GM23248 (cell line): ENCODE measurements at places on chromosomes 11 and 22.

DNA sequence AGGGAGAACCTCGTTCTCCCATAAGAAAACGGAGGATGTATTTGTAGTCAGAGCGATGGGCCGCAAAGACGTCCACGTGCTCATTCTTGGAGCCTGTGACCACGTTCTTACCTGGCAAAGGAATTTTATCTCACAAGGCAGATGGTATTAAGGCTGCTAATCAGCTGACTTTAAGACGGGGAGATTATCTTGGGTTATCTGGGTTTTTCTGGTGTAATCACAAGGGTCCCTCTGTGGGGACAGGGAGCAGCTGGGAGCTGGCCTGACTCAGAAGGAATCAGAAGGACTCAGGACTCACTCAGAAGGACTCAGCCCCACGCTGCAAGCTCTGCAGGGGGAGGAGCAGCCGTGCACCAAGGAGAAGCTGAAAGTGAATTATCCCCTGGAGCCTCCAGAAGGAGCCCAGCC lies 7.5 kb upstream of the SIGIRR start:
- H3K27ac ChIP-seq: no peak overlapping the region
- no peak for DNase-seq
- H3K4me3 ChIP-seq: no peak overlapping the region
- no peaks in the 10 kb centered on the region for H3K36me3 ChIP-seq
- peaks cover 14% of the 10 kb centered on the region for H3K27me3 ChIP-seq
- H3K4me1 ChIP-seq: no peaks in the 10 kb centered on the region

GRCh38 chr22:20062766-20063083 lies 17.3 kb upstream of the DGCR8 start:
- no peak overlapping the region for H3K4me3 ChIP-seq
- H3K4me1 ChIP-seq: no peaks in the 10 kb centered on the region
- H3K27me3 ChIP-seq: no peaks in the 10 kb centered on the region
- DNase-seq: peak; percentile 41

- H3K27me3 ChIP-seq: no peaks in the 10 kb centered on the region
- DNase-seq: peak; percentile 36
- H3K36me3 ChIP-seq: peaks cover 9% of the 10 kb centered on the region; the same call in 1 of the 2 replicates
- peak overlapping the region; percentile 75; the same call in 1 of the 2 replicates for H3K27ac ChIP-seq
Measured at GRCh38 chr22:29765905-29766631, 739 bp downstream of the ZMAT5 start.

DNA sequence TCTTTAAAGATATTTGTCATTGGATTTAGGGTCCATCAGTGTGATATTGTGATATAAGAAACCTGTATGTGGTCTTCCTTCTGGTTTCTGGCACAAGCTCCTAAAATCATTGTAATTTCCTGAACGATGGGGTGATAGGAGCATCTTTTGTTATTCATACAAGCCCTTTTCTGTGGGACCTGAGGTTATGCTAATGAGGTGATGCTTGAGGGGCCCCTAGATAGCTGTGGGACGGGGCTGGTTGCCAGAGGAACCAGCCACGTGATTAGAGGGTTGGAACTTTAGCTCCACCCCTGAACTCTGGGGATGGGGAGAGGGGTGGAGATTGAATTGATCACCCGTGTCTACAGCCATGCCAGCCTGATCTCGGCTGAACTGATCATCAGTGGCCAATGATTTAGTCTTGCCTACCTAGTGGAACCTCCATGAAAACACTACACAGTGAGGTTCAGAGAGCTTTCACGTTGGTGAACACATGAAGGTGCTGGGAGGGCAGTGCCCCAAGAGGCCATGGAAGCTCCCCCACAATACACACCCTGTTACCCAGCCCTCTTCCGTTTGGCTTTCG lies 62.8 kb downstream of the BCR start:
- no peaks in the 10 kb centered on the region for H3K27me3 ChIP-seq
- no peak for DNase-seq
- H3K4me1 ChIP-seq: peaks cover 19% of the 10 kb centered on the region
- no peaks in the 10 kb centered on the region for H3K36me3 ChIP-seq
- no peak overlapping the region for H3K4me3 ChIP-seq
- H3K27ac ChIP-seq: no peak overlapping the region

DNA sequence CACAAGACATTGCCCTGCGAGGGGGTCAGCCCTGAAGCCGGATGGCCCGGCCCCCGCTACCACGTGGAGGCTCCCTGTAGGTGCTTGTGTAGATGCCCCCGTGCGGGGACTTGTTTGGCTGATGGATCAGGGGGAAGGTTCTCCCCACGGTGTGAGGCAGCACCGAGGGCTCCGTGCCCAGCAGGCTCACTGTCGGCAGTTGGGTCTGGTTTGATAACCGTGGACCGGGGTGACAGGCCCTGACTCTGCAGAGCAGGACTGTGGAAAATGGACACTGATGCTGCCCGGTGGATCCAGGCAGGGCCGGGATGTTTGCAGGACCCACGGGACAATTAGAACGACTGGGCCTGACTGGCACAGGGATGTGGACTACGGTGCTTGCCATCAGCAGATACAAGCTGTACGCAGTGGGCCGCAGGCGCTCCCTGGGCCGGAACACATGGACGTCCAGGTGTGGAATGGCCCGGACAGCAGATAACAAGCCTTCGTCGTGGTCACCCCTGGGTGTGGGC lies 19.0 kb downstream of the KCNQ1 start:
- H3K27ac ChIP-seq: no peak overlapping the region
- H3K4me3 ChIP-seq: no peak overlapping the region
- H3K36me3 ChIP-seq: no peaks in the 10 kb centered on the region

GRCh38 chr11:105642870-105643269 lies 33.0 kb downstream of the GRIA4 start:
- no peak for DNase-seq
- H3K36me3 ChIP-seq: no peaks in the 10 kb centered on the region
- no peak overlapping the region for H3K27ac ChIP-seq
- no peaks in the 10 kb centered on the region for H3K27me3 ChIP-seq

- no peak overlapping the region for H3K4me3 ChIP-seq
- no peak overlapping the region for H3K27ac ChIP-seq
Measured at GRCh38 chr11:72788241-72788640, 5.6 kb downstream of the STARD10 start.

DNA sequence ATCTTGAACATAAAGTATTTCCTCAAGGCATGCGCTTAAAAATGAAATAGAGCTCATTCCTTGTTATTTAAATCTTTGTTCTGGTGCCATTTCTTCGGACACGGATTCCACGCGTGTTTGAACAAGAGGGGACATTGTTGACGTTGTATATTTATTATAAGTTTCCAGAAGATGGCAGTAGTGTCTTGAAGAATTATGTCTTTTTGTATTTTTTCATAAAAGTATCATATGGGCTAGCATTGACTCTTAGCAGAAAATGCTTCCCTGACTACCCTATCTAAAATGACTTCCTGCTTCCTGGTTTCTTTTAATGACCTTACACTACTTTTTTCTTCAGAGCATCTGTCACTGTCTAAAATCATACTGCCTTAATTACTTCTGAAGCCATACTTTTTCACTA lies 20.4 kb downstream of the BIRC2 start:
- H3K36me3 ChIP-seq: peaks cover 46% of the 10 kb centered on the region
- no peaks in the 10 kb centered on the region for H3K4me1 ChIP-seq
- H3K4me3 ChIP-seq: no peak overlapping the region
- H3K27me3 ChIP-seq: no peaks in the 10 kb centered on the region
- H3K27ac ChIP-seq: no peak overlapping the region

DNA sequence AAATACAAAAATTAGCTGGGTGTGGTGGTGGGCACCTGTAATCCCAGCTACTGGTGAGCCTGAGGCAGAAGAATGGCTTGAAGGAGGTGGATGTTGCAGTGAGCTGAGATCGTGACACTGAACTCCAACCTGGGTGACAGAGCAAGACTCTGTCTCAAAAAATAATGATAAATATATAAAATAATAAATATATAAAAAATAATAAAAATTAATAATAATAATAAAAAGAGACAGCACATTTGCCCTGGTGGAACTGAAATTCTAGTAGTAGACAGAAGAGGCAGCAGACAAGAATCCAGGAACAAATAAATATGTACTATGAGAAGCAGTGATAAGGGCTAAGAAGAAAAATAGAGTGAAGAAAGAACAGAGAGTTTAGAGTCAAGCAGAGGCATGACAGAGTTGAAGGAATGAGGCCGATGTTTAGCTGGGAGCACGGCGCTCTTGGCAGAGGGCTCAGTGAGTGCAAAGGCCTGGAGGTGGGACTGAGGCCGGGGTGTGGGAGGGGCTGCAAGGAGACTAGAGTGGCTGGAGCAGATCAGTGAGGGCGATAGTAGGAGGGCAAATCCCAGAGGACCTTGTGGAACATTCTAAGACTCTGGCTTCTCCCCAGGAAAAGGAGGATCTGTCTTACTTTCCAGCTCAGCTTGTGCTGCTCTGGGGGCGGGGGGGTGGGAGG lies 410.3 kb downstream of the MN1 start:
- H3K27me3 ChIP-seq: peaks cover 5% of the 10 kb centered on the region
- no peak overlapping the region for H3K4me3 ChIP-seq
- no peak overlapping the region for H3K27ac ChIP-seq
- DNase-seq: peak; percentile 12
- H3K36me3 ChIP-seq: no peaks in the 10 kb centered on the region

DNA sequence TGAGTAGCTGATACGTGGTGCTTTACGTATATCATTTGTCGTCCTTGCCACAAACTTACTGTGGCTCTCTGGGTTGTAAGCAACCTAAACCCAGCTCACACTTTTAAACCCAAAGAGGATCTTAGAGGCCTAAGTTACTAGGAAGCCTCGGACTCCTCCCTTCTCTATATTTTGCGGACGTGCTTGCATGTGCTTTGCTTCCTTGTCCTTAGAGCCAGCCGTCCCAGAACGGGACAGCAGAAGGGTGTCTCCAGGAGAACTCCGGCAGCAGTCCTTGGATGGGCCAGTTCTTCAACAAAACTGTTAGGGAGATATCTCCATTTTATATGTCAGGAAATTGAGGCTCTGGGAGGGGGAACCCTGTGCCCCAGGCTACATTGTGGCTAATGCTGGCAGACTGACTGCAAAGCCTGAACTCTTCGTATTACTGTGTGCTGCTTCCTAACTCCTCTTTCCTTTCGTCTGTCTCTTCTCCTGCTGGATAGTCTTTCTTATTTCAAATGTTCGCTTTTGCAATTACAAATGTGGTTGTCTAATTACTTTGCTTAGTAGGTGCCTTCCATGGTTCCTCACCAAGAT lies 33.8 kb downstream of the TNRC6B start:
- H3K27ac ChIP-seq: no peak overlapping the region
- H3K4me3 ChIP-seq: no peak overlapping the region
- DNase-seq: no peak
- H3K27me3 ChIP-seq: no peaks in the 10 kb centered on the region

GRCh38 chr11:48032721-48033120 lies 52.4 kb downstream of the PTPRJ start:
- no peak for DNase-seq
- no peak overlapping the region for H3K4me3 ChIP-seq
- H3K27ac ChIP-seq: no peak overlapping the region
- no peaks in the 10 kb centered on the region for H3K27me3 ChIP-seq
- peaks cover 18% of the 10 kb centered on the region for H3K4me1 ChIP-seq
- no peaks in the 10 kb centered on the region for H3K36me3 ChIP-seq

DNA sequence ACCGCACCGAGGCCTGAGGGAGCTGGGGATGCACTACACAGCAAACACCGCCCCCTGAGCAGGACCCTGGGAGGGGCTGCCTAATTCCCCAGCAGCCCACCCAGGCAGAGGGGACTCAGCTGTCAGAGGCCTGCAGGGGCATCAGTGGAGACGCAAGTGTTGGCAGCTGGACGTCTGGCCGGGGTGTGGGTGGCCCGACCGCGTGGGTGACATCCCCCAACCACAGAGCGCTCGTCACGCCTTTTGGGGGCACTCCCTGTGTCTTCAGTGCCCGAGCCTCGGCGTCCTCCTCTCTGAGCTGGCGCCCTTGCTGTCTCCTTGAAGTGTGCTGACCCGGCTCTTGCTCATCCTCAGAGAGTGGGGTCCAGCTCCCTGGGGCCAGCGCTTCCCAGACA lies 150.2 kb downstream of the BRD1 start:
- no peak overlapping the region for H3K4me3 ChIP-seq
- H3K27me3 ChIP-seq: no peaks in the 10 kb centered on the region; the same call in 1 of the 2 replicates
- no peak for DNase-seq
- H3K27ac ChIP-seq: no peak overlapping the region
- no peaks in the 10 kb centered on the region for H3K36me3 ChIP-seq
- H3K4me1 ChIP-seq: no peaks in the 10 kb centered on the region

DNA sequence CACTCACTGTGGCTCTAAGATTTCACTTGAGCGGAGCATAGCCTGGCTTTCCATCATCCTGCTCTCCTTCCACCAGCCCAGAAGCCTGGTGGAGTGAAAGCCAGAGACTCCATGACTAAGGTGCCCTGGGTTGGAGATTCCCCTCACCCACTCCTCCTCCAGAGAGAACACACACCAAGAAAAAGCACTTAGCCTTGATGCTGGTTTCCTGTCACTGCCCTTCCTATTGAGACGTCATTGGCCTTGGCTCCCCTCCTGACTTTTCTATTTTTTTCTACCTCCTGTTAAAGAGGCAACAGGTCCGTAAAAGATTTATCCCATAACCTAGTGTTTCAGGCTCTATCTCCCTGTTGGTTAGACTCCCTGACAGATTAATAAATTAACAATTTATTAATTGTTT lies 38.5 kb upstream of the APLNR start:
- no peak overlapping the region for H3K27ac ChIP-seq
- H3K4me3 ChIP-seq: no peak overlapping the region
- H3K4me1 ChIP-seq: peaks cover 53% of the 10 kb centered on the region
- no peaks in the 10 kb centered on the region for H3K36me3 ChIP-seq
- H3K27me3 ChIP-seq: no peaks in the 10 kb centered on the region

- no peak overlapping the region for H3K27ac ChIP-seq
- no peaks in the 10 kb centered on the region; the same call in 1 of the 2 replicates for H3K27me3 ChIP-seq
- no peaks in the 10 kb centered on the region for H3K36me3 ChIP-seq
- no peak overlapping the region for H3K4me3 ChIP-seq
- no peaks in the 10 kb centered on the region for H3K4me1 ChIP-seq
- DNase-seq: no peak
Measured at GRCh38 chr11:7275133-7275532, 23.4 kb downstream of the SYT9 start.

GRCh38 chr11:15673408-15673831 lies 558.7 kb downstream of the INSC start:
- H3K4me1 ChIP-seq: no peaks in the 10 kb centered on the region
- no peak for DNase-seq
- no peaks in the 10 kb centered on the region for H3K36me3 ChIP-seq
- H3K27me3 ChIP-seq: no peaks in the 10 kb centered on the region
- no peak overlapping the region for H3K27ac ChIP-seq

DNA sequence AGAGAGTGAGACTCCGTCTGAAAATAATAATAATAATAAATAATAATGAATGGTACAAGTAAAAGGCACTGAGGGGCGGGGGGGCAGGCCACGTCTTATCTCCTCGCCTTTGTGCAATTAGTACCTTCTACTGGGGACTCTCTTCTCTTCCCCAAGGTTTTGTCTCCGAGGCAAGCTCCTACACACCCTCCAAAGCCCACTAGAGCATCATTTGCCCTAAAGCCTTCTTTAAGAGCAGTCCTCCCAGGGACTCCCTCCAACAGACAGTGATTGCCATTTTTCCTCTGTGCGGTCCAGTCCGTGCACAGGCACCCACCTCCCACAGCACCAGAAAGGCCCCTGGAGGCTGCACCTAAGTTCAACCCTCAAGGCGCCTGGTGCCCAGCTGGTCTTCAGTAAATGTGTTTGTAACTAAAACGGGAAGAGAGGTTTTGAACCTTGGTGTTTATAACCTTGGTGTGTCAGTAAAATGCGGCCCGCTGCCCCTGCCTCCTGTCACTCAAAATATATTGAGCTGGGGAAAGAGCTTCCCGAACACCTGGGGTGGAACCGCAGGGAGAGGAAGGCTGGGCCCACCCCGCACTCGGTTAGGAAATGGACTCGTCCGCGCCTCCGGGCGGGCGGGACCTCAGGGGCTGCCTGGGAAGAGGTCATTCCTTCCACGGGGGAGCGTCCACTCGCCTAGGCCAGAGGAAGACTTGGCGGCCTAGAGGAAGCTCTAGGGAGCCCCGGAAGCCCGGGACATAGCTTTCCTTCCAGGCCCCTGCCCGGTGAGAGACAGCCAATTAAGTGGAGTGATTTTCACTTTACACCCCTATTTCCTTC lies 4.7 kb upstream of the KDELR3 start:
- H3K4me1 ChIP-seq: no peaks in the 10 kb centered on the region; the same call in 1 of the 2 replicates
- no peaks in the 10 kb centered on the region for H3K36me3 ChIP-seq
- no peak overlapping the region for H3K27ac ChIP-seq
- peaks cover 24% of the 10 kb centered on the region for H3K27me3 ChIP-seq
- no peak overlapping the region for H3K4me3 ChIP-seq
